ENCODE measurements at places on chromosomes 5 and 9.

GRCh38 chr9:8769153-8769552 is 969.6 kb upstream of the DMAC1 start:
- DNase-seq = no peak

DNA sequence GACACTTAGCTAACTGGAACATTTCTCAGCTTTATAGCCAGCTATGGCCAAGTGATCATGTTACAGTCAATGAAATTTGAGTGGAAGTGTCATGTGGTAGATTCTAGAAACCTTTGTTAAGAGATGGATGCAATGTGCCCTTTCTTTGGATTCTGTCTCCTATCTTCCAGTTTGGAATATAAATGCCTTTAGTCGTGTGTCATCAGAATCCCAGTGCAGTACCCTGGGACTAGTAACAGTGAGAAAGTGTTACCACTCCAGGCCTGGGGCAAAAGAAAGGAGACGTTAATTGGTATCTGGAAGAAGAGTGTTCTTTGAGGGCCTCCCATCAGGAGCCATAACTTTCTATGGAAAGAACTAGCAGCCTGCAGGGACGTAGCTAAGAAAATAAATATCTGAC is 149.6 kb downstream of the SNX18 start:
- DNase-seq = peak; percentile 40

DNA sequence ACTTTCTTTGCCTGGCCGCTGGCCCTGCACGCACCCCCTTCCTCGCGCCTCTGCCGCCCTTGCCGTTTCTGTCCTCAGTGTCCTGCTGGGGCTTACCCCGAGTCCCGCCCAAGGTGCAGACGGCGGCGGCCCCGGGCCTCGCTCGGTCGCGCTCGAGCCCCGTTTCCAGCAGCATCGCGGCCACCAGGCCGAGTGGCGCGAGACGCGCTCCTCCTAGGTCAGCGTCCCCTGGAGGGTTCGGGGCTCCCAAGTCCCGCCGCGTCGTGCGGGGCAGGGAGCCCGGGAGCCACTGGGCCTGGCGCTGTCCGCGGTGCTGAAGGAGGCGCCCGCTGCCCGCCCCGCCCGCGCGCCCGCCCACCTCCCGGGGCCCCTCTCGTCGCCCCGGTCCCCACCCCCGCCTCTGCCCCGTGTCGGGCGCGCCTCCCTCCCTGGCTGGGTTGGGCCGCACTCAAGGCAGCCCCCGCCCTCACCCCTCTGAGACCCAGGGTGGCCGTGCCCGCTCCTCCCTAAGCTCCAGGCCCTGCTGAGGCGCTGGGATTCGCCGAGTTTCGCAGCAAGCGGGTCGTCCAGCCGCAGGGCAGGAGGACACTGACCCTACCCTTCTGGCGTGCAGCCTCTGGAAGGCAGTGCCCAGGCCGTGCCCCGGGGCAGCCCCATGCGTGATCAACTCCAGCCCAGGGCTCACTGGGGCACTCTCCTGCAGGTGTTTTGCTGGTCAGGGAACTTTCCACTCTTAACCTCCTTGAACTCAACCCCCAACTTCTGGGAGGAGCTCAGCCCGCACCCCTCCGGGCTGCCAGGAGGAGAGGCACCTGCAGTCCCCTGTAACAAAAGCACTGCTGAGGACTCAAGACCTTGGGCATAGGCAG is at the start of gene LHX3:
Gene LHX3, minus strand, starts transcription at position 291 of the 869 bp plus-strand sequence. Its CDS starts 116 bp downstream, at position 175.
- peak; percentile 13 for DNase-seq

DNA sequence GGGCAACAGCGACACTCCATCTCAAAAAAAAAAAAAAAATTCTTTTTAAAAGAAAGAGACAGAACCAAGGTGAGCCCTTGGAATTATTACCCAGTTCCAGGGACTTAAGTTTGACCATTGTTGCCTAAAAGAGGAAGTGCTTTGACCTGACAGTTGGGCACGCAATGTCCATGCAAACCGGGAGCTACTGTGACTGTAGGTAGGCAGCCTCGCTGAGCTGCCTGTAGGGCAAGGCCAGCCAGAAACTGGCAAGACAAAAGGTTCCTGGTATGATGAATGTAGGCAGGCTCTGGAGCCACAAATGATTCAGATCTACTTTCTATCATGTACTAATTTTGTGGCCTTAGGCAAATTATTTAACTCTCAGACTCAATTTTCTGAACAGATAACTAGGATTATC is 334.8 kb upstream of the ZNF462 start:
- no peak for DNase-seq

DNA sequence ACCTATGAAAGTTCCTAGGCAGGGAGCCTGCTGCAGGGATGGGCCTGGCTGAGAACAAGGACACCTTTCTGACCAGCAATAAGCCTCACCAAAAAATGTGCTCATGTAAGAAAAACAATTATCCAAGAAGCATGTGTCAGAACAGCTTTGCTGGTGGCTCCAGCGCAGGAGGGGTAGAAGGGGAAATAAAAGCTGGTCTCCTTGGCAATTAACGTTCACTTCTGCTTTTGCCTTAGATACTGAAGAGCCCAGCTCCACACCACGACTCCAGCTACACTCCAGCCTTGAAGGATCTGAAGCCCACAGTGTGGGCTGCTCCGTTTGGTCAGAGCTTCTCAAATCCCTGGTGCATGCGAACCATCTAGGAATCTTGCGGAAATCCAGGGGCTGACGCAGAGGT is 107.6 kb upstream of the PHYKPL start:
- no peak for DNase-seq

- no peak for DNase-seq
These were observed 1031.2 kb downstream of the EFNA5 start for GRCh38 chr5:106639488-106639887.

- no peak for DNase-seq
These were observed 195.6 kb downstream of the SAXO1 start for GRCh38 chr9:18837402-18837801.

- DNase-seq = peak; percentile 63
These were observed 222.9 kb downstream of the DOCK8 start for GRCh38 chr9:437574-438001.

- no peak for DNase-seq
These were observed 1.5 kb upstream of the FCHO2 start for GRCh38 chr5:72954389-72954788.
